ENCODE measurements at places on chromosomes 3 and 15.

GRCh38 chr3:77967621-77968020 is 927.7 kb downstream of the ROBO2 start:
- no peak for DNase-seq

GRCh38 chr3:52330194-52330805 is 14.2 kb downstream of the DNAH1 start:
- no peak for DNase-seq

- no peak for DNase-seq
Observed at GRCh38 chr3:113551820-113552219, 19.5 kb downstream of the SIDT1 start.

DNA sequence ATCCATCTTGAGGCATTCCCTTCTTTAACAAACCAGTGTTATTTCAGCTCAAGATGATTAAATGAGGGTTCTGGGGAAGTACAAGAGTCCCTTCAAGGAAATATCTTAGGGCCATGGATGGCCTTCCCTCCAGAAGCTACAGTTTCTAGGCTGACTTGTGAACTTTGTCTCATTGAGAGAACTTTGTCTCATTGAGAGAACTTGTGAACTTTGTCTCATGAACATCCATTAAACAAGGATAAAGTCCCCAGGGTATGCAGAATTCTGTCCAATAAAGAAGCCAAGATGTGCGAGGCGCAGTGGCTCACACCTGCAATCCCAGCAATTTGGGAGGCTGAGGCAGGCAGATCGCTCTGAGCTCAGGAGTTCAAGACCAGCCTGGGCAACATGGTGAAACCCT is 341.5 kb downstream of the THSD4 start:
- DNase-seq: no peak

- DNase-seq: no peak
Observed at GRCh38 chr3:191070201-191070600, 128.8 kb upstream of the OSTN start.

- DNase-seq: no peak
Observed at GRCh38 chr3:106332884-106333283, 464.1 kb upstream of the CBLB start.

DNA sequence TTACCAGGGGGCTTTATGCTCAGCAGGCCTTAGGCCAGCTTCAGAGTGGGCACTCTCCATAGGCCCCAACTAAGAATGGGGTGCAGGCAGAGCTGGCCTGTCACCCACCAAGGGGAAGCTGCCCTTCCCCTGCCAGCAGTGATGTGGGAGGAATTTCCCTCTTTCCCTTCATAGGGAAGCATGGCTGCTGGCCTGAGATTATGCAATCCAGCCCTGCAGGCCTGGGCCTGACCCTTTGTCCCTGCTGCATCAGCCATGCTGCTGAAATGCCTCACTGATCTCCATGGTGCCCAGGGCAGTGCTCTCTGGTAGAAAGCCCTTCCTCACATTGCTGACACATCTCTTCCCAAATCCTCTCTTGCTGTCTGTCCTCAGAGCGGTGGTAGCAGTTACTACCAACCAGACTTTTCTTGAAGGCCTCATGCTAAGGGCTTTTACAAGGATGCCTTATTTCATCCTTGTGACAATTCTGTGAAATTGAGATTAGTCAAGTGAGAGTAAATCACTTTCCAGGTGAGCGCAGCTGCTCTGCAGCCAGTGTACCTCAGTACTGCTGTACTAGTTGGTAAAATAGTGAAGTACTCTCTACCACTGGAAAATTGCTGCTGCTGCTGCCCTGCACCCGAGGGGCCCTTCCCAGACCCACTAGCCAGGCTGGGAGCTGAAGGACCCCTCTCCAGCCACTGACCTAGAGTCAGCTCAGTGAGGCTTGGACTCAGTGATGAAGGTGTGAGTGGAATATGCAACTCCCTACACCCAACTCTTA is 33.8 kb downstream of the MRAS start:
- DNase-seq: peak; percentile 88
